ENCODE measurements at places on chromosomes 16 and 17.

- DNase-seq = no peak
These were observed 28.0 kb upstream of the SOX9 start for GRCh38 chr17:72092710-72093322.

DNA sequence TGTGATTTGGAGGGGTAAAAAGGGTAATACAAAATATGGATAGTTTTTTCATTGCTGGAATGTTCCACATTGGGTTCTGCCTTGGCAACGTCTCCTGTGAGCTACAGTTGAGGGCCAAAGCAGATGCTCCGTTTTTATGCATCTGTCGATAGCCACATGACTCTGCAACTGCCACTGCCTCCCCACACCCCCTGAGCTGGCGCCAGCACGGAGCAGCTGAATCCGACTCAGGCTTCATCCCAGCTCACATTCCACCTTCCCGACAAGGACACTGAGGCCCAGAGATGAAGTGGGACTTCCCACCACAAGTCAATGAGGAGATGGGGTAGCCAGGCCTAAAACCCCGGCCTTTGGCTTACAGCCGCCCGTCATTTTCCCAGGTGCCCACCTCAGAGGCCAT, 334.1 kb downstream of the CDH13 start:
- DNase-seq = no peak

GRCh38 chr17:31469959-31470358, 78.5 kb downstream of the RAB11FIP4 start:
- DNase-seq = no peak

GRCh38 chr16:2213817-2214718, 572 bp downstream of the PGP start:
- no peak for DNase-seq

DNA sequence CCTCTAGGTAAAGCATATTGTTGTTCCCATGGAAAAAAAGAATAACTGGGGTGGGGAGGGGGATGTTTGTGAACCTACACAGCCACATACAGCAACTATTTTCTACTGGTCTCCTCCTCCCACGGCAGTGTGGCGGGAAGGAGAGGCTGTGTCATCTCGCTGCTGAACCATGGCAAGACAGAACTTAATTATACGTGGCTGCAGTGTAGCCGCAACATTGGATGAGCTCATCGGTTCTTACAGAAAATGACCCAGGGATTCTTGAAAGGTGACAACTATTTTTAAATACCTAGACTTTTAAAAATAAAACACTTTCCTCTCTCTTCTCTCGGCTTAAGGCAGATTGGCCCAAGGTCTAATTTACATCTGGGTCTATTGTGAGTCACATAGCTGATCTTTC, 19.8 kb upstream of the TEKT3 start:
- DNase-seq = no peak

GRCh38 chr16:82152641-82153112, 17.3 kb downstream of the MPHOSPH6 start:
- no peak for DNase-seq

DNA sequence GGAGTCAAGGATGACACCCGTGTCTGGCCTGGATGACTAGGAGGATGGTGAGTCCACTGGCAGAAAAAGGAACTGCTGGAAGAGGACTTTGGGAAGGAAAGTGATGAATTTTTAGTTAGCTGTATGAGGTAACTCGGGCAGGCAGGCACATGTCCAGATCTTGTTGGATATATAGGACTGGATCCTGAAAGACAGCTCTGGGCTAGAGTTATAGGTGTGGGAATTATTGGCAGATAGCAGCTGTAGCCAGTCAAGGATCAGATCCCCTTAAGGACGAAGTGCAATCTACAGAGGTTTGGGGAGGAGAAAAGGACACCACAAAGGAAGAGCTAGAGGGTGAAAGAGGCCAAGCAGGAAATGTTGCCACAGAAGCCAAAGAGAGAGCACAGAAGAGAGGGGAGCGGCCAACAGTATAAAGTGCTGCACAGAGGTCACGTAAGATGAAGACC, 10.1 kb downstream of the CYB5D1 start:
- no peak for DNase-seq

DNA sequence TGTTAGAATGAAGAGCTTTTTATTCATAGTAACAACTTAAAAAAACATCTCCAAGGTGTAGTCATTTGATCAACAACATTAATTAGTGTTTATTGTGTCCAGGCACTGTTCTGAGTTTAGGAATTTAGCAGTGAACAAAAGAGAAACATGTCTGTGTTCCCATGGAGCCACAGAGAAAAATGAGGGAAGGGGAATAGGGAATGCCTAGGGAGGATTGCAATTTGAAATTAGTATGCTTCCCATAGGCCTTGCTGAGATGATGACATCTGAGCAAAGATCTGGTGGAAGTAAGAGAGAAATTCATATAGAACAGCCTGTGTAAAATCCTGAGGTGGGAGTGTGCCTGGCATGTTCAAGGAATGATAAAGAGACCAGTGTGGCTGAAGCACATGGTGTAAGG, 318.0 kb downstream of the BCAS3 start:
- DNase-seq = no peak

Data from G401 (cell line).